Activated CD8-positive, alpha-beta memory T cell treated with anti-CD3 and anti-CD28 coated beads for 24 hours (primary cell): ENCODE measurements at places on chromosomes 5 and 9.

- no peak for DNase-seq
These were observed 20.6 kb downstream of the NOTCH1 start for GRCh38 chr9:136525207-136525606.

GRCh38 chr9:4116723-4117460, 183.0 kb downstream of the GLIS3 start:
- DNase-seq, result no peak

GRCh38 chr5:138539791-138540190, 3.2 kb downstream of the ETF1 start:
- DNase-seq, result no peak

DNA sequence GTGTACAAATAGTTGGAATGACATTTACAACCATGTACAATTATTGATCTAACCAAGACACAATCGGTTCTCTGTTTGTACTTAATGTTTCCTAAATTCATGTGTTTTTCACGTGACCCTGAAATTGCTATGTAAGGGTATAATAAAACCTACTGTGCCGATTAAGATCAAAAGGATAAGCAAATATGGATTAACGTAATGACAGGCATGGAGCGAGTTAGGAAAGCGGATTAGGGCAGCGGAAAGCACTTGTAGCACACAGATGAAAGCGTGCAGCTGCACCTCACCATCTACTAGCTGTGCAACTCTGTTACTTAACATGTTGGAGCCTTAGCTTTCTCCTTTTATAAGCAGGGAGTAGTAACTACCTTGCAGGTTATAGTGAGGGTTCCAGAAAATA, 38.3 kb upstream of the ZFYVE16 start:
- no peak for DNase-seq

DNA sequence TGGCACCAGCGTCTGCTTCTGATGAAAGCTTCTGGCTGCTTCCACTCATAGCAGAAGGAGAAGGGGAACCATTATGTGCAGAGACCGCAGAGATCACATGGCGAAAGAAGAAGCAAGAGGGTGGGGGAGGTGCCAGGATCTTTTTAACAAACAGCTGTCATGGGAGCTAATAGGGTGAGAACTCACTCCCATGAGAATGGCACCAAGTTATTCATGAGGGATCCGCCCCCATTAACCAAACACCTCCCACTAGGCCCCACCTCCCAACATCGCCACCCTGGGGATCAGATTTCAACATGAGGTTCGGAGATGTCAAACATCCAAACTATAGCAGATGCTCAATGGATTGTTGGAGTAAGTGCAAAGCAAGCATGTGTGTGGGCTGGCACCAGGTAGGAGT, 125.8 kb upstream of the SLIT3 start:
- DNase-seq, result no peak

GRCh38 chr5:32027717-32028458, 146.2 kb downstream of the GOLPH3 start:
- no peak for DNase-seq

DNA sequence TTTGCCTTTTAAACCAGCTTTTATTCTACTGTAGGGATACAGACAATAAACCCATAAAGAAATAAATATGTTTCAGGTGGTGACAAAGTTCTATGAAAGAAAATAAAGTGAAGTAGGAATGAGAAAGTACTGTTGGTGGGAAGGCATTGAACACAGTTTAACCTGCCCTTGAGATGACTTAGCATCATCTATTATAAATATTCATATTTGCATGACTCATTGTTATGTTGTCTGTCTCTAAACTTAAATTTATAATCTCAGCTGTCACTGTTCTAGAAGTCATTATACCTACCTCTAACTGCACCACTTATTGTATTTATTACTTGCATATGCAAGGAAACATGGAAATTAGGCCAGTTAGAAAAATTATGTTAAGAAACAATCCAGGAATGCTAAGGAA, 202.2 kb downstream of the CHSY3 start:
- DNase-seq, result no peak

- no peak for DNase-seq
These were observed 94.9 kb upstream of the NMUR2 start for GRCh38 chr5:152499814-152500535.

GRCh38 chr5:55633574-55634208, 78.4 kb downstream of the SLC38A9 start:
- DNase-seq, result no peak

- no peak for DNase-seq
These were observed 79.9 kb downstream of the TAF11L14 start for GRCh38 chr5:17714186-17714585.

DNA sequence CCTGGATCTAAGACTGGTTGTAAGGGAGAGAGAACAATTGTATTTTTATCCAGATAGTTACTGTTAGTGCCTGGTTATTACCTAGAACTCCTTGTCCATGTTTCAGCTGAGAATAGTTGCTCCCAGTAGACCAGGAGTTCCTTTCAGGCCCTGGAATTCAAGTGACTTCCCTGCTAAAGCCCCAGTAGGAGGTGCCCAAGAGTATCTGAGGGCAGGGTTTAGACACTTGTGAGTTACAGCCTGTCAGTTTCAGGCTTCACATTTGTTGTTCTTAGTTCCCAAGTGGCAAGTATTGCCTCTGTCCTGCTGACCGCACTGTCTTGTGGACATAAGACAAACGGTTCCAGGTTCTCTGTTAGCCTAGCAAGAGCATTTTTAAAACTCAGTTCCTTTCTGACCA, 743.9 kb upstream of the SEMA6A start:
- DNase-seq, result no peak

DNA sequence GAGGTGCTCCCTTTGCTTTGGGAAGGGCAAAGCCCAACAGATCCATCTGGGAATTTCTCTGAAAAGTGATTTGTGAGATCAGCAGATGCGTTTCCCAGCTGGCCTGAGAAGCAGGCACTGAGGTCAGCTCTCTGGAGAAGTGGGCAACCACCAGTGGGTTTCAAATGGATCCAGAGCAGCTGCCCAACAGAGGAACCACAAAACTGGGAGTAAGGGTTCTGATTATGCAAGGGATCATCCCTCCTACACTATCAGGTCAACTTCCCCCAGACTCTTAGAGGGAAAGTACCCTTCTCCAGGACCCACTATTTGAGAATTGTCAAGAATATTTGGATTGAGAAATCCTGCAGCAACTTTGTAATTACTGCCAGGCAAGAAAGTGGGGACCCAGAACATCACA, 21.7 kb downstream of the CCL28 start:
- DNase-seq, result no peak

- DNase-seq, result no peak
These were observed 62.8 kb upstream of the FCN1 start for GRCh38 chr9:134980516-134980915.

DNA sequence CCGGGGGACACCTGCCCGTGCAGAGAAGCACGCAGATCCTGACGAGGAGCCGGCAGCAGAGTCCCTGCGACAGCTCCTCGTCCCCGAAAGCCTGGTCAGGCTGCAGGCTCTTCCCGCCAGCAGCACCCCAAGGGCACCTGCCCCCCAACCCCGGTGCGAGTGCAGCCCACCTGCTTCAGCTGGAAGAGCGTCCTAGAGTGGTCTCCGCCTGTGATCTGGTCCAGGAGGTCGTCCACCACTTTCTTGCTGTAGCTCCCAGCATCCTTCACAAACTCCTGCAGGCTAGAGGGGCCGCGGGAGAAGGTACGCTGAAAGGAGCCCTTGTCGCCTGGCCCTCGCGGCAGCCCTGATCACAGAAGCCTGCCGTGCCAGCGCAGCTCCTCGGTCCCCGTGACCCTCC, 16.7 kb downstream of the BRD9 start:
- no peak for DNase-seq

DNA sequence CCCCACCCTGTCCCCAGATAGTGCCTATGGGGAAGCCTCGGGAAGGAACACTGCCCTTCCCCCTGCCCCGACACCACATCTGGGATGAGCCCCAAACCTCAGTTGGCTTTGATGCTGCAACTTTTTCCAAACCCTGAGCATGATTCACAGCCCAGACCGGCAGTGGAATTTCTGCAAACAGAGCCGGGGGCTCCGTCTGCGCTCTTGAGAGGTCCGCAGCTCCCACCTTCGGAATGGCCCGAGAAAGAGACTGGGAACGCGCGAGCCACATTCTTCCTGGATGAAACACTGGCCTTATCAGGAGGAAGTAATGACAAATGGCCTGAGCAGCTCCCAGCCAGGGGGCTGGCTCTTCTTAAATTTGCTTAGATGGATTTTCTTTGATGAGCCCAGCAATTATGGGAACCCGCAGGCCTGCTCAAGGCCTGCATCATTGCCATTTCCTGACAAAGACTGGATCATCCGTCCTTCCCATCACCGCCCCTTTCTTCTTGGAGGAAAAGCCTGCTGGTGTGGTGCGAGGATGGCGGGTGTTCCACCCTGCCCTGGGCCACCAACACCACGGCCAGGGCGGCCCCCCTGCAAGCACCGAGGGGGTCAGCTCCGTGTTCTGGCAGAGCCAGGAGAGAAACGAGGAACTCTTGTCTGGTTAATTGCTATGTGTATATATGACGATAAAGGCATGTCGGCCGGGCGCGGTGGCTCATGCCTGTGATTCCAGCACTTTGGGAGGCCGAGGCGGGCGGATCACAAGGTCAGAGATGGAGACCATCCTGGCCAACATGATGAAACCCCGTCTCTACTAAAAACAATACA, 38.8 kb upstream of the COL5A1 start:
- DNase-seq, result no peak

GRCh38 chr5:159759791-159760290, 156.4 kb upstream of the ADRA1B start:
- DNase-seq, result no peak

DNA sequence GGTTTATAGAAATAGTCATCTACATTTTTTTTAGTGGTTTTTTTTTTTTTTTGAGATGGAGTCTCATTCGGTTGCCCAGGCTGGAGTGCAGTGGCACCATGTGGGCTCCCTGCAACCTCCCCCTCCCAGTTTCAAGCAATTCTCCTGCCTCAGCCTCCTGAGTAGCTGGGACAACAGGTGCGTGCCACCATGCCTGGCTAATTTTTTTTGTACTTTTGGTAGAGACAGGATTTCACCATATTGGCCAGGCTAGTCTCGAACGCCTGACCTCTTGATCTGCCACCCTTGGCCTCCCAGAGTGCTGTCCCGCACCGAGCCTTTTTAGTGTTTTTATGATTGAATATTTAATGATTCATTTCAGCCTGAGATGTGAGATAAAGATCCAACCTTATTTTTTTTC, 27.3 kb downstream of the ANKRD33B start:
- DNase-seq, result no peak

DNA sequence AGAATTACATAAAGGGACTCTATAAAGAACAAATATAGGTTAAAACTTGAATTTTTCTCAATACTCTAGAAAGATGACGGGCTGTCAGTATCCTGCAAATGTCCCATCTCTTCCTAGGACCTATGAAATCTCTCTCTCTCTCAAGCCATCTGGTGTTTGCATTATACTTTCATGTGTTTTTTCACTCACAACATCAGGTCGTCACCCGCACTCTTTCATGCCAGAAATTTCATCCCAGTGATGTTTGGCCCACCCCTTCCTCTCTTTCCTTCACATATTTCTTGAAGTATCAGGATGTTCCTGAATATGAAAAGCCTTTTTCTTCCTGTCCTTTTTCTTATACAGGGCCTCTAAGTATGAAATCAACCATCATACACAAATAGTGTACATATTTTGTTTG, 63.3 kb upstream of the GAS1 start:
- DNase-seq, result no peak

DNA sequence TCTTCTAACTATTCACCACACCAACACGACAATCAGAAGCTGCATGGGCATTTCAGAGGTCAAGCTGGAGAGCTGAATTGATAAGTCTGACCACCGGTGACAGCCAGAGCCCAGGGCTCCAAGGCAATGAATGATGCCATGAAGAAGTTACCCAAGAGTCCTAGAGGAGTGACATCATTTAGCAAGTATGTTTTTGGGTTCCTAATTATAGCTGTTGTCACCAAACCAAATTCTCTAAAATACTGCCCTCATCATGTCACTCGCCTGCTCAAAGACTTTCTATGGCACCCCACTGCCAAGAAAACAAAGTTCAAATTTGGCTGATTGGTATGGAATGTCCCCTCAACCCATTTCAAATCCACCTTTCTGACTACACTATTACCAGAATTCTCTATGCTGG, 235.1 kb downstream of the SPOCK1 start:
- DNase-seq, result no peak

GRCh38 chr9:77977210-77977611, 54.4 kb downstream of the GNAQ start:
- peak; percentile 62 for DNase-seq

DNA sequence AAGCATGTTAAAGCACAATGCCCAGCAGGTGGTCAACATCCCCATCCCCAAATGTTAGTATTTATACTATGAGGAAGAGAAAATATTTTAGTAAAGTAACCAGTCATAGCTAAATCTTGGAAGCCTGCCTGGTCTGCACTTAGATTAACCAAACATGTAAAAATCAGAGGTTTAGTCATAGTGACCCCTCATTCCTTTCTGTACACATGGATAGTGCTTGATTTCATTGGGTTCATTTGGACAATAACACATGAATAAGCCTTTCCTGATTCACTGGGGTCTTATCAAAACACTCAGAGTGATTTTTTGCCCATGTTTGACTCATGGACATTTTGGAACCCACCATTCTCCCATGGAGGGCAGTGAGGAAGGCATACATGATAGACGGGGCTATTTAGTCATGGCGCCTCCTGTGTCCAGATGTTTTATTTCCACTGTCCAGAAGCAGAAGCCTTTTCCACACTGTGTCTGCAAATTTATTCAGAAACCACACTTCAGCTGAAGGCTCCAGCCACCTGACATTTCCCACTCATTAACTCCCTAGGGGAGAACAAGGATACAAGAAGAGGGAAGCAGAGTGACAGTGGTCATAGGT, 32.5 kb downstream of the OR1J1 start:
- no peak for DNase-seq

GRCh38 chr5:665956-666711, 27.0 kb downstream of the TPPP start:
- DNase-seq, result no peak

GRCh38 chr5:98605426-98605825, 168.0 kb upstream of the RGMB start:
- no peak for DNase-seq

DNA sequence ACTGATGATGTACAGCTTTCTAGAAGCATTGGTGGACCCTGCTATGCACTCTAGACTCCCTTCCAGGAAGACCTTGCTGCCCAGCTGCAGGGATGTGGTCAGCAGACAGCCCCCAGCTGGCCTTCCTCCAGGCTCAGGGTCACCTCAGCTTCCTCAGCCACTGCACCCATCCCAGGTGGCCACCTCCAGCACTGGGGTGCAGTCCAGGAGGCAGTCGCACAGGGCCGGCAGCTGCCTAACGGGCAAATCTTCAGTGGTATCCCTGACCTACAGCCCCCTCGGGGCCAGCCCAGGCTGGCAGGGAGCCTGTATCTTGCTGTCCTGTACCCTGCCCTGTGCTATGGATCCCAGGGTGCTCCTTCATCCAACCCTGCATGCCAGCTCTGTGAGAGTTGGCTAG, 81.8 kb downstream of the GADD45G start:
- DNase-seq, result no peak

DNA sequence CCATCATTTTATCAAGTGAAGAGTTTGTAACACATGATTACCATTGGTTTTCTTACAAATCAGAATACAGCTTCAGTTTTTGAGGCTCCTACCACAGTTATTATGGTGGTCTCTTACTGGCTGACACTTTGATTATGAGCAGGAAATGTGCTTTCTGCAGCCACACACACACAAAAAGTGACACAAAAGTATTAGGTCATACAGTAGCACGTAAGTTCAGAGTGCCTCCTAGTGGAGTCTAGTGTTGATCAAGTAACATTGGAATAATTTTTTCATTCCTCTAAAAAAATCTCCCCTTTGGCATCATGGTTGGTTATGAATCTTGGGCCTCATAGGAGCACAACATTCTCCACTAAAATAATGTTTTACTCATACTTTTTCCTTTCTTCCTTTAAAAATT, 37.6 kb downstream of the PAM start:
- DNase-seq, result no peak
